ENCODE measurements at places on chromosomes 12 and 14.

DNA sequence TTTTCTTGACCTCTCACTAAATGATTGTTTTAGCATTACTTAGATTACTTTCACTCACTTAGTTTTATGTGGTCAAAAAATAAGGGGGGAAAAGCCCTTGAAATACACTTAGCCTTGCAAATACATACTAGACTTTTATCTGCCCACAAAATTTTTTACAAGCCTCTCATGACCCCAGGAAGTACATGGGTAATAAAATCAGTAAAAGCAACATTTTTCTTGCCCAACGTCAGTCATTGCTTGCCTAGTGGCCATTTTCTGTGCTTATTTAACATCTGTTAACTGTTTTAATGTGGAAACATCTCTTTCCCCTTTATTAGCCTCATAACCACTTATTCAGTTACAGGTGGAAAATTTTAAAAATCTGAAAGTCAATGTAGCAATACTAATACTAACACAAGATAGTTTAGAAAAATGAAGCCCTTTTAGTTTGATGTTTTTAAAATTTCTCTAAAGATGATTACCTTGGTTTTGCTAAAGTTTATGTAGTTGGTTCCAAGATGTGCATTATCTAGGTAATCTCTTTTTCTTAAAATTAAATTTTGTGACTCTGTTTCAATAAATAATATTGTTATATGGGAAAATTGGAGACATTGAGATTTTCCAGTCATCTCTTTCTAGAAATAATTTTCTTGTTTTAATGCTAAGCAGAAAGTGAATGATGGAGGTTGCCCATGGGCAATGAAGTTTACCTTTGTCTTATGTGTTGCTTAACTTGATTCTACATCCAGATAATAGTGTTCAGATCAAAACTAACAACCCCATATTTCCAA is 175.5 kb downstream of the TMTC2 start:
- DNase-seq, result no peak

DNA sequence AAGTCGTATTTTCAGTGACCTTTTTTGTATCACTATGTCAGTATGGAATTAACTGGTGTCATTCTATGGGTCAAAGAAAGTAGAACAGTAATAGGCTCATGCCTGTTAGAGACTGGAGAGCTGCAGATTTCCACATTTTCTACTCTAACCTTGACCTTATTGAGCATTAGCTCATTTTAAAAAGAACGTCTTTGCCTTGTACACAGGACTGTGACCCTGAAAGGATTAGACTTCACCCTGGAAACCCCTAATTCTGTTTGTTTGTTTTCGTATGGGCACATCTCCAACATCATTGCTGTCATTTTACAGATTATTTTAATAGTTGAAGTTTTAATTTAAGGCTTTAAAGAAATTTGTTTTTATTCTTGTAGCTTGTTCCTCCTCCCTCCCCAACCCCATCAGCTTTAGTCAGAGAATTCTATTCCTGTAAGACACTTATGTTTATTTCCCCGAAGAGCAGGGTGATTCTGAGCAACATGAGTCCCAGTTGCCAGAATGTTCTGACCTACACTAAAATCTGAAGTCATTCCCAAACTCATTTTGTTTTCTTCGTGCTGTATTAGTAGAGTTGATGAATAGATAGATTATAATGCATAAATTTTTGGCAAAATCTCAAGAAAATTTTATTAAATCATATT is 451.3 kb downstream of the FOXG1 start:
- no peak for DNase-seq

GRCh38 chr14:56194042-56194441 is 75.8 kb downstream of the PELI2 start:
- no peak for DNase-seq

DNA sequence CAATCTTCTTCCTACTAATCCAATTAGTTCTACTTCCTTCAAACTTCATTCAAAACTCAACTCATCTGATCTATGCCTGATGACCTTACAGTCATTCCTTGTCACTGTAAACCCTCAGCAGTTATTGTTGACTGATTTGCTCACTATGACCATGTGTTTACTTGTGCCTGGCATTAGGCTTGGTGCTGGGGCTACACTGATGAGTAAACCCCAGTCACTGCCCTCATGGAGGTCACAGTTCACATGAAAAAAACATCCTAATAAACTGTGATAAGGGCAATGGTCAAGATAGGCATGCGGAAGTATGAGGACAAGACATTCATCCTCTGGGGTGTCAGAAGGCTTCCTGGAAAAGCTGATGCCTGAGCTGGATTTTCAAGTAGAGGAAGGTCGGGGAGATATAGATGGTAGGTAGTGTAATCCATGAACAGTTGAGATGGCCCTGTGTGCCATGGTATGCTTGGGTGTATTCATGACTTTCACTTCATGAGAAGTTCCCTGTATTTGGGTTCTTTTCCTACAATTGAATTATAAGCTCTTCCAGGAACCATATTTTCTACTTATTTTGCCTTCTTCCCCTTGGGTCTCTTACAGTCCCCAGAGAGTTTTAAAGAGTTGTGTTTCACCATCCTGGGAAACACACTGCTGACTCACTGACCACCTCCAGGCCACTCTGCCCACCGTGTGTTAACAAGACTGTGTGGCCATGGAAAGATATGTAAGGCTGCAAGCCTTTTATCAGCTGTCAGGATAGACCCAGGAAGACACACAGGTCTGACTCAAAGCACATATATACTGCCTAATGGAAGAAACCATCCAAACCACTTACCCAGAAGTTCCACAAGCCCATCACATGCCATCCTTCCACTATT is 38.7 kb upstream of the DUSP6 start:
- DNase-seq, result no peak

- no peak for DNase-seq
These were observed 159.9 kb upstream of the TMTC1 start for GRCh38 chr12:29943683-29944082.

DNA sequence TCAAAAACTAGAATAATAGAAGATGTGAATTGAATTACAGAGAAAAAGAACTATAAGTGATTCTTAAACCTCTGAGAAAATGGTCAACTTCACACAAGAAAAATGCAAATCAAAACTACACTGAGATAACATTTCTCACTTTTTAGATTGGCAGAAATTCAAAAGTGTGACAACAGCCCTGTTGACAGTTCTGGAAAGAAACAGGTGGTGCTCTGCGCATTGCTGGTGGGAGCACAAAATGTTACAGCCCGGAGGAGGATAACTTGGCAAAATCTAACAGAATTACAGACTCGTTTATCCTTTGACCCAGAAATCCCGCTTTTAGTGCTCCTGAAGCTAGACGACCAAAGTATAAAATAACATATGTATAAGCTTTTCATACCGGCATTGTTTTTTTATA is 222.5 kb upstream of the CNTN1 start:
- no peak for DNase-seq
